ENCODE measurements at places on chromosomes 12 and 14. TPM values are rescaled to one million over a fixed set of nuclear protein-coding genes. Genes with fewer than 3 reads are reported as not detected.

The PWP1 gene
- 77.3 TPM for total RNA-seq

The DTD2 gene
- 53.6 TPM for total RNA-seq

The CDK17 gene
- total RNA-seq: 35.0 TPM

The VASH1 gene
- 2.6 TPM for total RNA-seq

The DENND5B gene
- 6.7 TPM for total RNA-seq

The FAR2 gene
- total RNA-seq: 7.3 TPM

The NFE2 gene
- total RNA-seq: 0.28 TPM

The FMNL3 gene
- 13.9 TPM for total RNA-seq
